KG1 (cell line): ENCODE measurements at places on chromosomes 13 and 19.

DNA sequence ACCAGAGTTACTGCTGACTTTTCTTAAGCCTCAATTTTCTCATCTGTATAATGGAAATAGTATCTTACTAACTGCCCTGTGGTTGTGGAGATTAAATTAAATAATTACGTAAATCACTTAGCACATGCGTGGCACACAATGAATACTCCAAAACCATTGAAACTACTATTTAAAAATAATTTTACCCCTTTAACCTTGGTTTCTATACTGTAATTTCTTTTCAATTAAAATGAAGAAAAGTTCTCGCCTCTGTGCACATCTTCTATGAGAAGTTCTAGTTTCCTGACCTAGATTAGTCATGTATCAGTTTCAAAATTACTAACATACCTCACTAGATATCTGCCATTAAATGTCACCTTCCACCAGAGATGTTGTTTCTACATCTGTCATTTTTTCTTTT lies 5.7 kb downstream of the SLITRK1 start:
- no peak for DNase-seq

DNA sequence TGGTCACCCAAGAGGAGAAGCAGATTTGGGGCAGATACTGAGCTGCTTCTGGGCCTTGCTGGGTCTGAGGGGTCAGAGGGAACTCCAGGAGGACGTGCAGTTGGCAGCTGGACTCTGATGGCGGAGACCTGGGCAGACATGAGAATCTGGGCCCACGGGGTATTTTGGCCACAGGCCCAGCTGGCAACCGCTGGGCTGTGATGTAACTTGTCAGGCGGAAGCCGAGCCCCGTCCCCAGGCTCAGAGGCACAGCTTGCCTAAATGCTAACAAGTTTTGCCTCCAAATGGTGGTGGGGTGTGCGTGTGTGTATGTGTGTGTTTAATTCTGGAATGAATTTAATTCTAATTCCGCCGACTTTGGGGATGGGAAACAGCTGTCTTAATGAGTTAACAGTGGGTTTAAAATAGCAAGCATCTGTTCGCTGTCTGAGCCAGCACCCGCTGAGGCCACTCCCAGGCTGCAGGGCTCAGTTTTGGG lies 11.6 kb downstream of the ZNRF4 start:
- DNase-seq: no peak

GRCh38 chr19:27986299-27986698 lies 1226.7 kb downstream of the UQCRFS1 start:
- no peak for DNase-seq

DNA sequence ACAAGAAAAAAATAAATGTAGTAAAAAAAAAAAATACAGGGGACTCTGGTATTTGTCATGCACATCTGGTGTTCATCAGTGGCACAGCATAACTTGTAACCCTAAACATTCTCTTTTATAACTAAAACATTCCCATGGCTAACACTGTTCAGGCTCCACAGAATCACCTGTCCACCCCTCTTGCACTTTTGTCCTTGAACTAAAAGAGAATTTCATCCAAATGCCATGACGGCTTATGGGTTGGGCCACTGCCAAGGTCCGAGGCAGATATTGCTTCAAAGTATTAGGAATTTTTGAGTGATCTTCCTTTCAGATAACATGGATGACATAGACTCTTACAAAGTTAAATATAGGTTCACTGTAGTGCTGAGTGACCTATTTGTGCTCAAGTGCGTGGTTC lies 25.7 kb upstream of the SERP2 start:
- no peak for DNase-seq
